ENCODE measurements at places on chromosomes 7 and 10.

DNA sequence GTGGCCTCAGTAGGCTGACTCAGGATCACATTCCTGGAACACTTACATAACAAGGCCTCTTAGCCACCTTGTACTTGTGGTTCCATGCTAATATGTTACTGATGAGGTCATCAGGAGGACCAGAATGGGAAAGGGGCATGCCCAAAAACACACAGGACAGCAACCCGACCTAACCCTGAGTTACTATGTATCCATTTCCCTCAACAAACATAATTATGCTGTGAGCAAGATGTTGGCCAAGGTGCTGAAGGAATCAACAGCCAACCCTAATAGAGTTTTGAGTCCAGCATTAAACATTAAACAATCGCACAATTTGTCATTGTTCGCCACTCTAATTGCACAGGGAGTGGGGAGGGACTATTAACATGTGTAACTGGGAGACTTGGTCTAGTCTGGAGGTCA, 129.4 kb downstream of the PLPP4 start:
- DNase-seq, result no peak

- no peak for DNase-seq
These were observed 299.2 kb downstream of the IPMK start for GRCh38 chr10:57968328-57969016.

GRCh38 chr10:81081887-81082620, 544.4 kb downstream of the SH2D4B start:
- no peak for DNase-seq

- no peak for DNase-seq
These were observed 75.1 kb upstream of the TCF7L2 start for GRCh38 chr10:112874982-112875381.

DNA sequence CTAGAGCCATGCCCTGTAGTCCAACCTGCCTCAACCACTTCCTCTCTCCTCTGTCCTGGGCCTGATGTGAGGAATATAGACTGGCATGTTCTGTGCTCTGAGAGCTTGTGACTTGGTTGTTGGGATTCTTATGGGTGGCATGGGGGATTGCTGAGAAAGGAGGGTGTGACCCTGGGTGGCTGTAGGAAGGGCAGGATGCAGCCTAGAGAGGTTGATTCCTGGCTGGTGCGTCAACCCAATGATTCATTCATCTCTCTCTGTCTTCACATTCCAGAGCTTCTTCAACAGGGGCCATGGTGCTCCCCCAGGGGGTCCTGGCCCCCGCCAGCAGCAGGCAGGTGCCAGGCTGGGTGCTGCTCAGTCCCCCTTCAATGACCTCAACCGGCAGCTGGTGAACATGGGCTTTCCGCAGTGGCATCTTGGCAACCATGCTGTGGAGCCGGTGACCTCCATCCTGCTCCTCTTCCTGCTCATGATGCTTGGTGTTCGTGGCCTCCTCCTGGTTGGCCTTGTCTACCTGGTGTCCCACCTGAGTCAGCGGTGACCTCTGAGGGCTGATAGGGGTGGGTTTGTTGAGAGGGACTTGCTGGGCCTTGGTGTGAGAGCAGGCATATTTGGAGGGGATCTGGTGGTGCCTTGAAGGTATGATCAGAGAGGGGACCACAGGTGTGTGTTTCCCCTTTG, 2.6 kb downstream of the FAM241B start:
- DNase-seq, result no peak

GRCh38 chr10:43125881-43126731, 12.1 kb upstream of the CSGALNACT2 start:
- no peak for DNase-seq

- DNase-seq, result no peak
These were observed 321.4 kb upstream of the AOAH start for GRCh38 chr7:37045681-37046179.

GRCh38 chr10:97407952-97408248, 6.8 kb upstream of the RRP12 start:
- DNase-seq, result no peak

DNA sequence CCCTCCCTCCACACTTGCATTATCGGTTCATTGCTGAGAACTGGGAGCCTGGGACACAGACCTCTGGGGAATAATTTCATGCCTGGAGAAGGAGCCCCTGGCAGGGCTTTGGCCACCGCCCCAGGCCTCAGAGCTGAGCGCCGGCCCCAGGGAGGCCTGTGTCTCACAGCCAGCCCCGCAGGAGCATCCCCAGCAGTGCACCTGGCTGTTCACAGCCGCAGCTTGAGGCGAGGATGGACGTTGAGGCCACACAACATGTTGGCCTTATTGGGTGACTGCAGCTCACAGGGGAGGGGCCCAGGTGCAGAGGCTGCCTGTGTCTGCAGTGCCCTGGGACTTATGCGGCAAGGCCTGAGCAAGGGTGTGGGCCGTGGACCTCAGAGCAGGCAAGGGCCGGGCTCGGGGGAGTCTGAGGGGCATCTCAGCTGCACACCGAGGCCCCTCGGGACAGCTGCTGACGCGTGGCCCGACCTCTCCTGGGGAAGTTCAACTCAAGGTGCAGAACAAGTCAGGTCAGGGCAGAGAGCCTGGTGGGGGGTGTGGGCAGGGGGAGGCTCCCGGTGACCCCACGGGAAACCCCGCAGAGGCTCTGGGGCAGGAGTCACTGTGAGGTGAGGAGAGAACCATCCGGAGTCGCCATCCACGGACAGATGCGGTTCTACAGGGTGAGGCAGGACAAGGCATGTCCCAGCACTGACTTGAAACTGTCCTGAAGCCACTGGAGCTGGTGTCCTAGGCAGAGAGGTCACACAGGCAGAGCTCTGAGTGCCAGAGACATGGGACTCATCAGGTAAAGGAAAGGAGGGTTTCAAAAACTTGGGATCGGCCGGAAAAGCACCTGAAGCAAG, 13.1 kb upstream of the UBE3C start:
- no peak for DNase-seq

DNA sequence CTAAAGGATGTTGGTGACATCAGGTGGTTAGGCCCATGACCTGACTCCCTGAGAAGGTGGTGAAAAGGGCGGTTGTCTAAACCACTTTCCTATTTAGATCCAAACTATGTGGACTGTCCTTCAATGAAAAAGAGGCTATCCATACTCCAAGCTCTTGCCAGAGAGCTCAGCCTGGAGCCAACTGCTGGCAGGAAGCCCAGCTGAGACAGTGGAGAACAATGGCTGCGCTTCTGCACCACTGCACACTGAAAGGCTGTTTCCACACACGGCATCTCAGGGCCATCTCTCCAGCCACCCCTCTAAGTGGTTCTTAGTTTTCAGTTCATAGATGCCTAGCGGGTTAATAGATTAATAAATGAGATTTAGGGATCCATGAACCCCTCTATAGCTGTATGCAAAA, 488.8 kb upstream of the ZMIZ1 start:
- DNase-seq, result no peak

GRCh38 chr10:114486938-114487814, 82.9 kb upstream of the AFAP1L2 start:
- no peak for DNase-seq

DNA sequence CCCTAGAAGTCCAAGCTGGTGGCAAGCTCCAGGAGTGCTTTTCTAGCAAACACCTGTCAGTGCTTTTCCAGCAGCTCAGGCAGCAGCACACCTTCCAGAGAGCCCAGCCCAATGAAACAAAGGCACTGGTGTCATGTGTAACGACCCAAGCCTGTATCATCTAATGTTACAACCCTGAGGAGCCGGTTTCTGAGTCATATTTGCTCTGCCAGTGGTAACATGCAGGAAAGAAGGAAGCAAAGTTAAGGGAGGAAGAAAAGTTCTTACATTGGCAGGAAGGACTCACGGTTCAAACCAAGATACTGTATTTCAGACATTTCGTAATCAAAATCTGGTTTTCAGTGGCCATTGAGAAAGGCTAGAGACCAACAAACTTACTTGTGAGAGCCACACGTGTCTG, at the start of gene ANKRD22:
ANKRD22 (minus strand) TSS at position 139 of the 400 bp plus-strand sequence. CDS start 237 bp downstream, outside the sequence.
- no peak for DNase-seq

DNA sequence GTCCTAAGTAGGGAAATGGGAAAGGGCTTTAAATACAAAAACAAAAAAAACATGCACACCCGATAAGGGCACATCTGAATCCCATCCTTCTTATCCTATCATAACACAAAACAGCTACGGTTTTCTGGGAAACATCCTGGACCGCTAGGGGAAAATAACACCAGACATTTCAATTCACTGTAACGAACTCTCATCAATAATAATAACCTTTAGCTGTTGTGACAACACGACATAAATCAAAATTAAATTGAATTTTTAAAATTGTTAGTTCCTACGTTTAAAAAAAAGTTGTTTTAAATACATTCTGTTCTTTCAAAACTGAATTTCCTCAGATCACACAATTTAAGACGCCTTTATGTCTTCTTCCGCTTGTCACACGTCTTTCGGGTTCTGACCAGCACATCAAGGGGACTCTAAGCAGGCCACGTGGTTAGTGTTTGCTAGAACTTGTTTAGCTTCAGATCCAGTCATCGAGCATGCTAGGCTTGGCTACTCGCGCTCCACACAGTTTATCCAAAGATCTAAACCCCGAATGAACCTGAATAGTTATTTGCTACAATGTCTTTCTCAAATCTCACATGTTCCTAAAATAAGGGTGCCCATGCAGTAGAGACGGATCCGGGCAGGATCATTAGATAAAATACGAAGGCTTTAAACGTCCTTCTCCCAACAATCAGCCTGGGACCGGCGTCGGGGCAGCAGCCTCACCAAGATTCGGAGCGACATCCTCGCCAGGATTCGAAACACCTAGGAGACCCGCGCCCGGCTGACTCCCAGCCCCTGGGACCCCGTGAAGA, 839 bp downstream of the IKZF5 start:
- peak; percentile 70 for DNase-seq

- DNase-seq, result no peak
These were observed 34.1 kb downstream of the KCNMA1 start for GRCh38 chr10:77603534-77603927.

GRCh38 chr7:30764030-30764975, 6.9 kb upstream of the MINDY4 start:
- DNase-seq, result no peak

GRCh38 chr7:90965211-90965610, 299.0 kb upstream of the FZD1 start:
- no peak for DNase-seq

- no peak for DNase-seq
These were observed 594 bp downstream of the ZNF503 start for GRCh38 chr10:75400771-75401568.
